LHCN-M2 (cell line): ENCODE measurements at places on chromosomes 1 and 21.
A peak's percentile ranks its signal among the peaks of the same experiment; 100 is the strongest.

DNA sequence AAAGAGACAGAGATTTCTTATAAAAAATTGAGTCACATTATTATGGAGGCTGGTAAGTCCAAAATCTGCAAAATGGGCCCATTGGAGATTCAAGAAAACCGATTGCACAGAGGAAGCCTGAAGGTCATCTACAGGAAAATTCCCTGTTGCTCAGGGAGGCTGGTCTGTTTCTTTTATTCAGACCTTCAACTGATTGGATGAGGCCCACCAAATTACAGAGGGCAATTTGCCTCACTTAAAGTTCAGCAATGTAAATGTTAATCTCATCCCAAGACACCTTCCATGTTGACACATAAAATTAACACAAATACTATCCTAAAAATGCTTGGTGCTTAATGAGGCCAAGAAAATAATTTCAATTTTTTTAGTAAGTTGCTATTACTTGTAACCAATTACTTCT lies 219.2 kb upstream of the RUNX1 start:
- DNase-seq, result no peak

- DNase-seq, result peak; percentile 94
Observed at GRCh38 chr21:45386728-45387371, 18.1 kb upstream of the COL18A1 start.

GRCh38 chr1:243890576-243890975 lies 40.5 kb upstream of the AKT3 start:
- peak; percentile 8 for DNase-seq

DNA sequence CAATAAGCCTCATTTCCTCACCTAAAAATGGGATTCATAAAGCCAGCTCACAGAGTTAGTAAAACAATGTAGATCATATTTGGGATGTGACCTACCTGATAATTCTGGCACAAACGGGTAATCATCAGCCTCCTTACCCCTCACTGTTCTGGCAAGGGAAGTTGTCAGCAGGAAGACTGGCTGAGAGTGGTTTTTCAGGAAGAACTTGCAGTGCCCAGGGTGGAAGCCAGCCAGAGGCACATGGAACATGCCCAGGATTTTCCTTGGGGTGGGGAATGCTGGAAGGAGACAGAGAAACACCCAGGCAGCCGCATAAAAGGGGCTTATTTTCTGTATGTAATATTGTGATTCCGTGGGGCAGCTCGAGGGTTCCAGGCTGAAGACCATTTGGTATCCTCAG lies 7.7 kb upstream of the SLC5A9 start:
- DNase-seq, result no peak
